ENCODE measurements at places on chromosomes 16 and 17. TPM values are rescaled to one million over a fixed set of nuclear protein-coding genes. Genes with fewer than 3 reads are reported as not detected.

DNA sequence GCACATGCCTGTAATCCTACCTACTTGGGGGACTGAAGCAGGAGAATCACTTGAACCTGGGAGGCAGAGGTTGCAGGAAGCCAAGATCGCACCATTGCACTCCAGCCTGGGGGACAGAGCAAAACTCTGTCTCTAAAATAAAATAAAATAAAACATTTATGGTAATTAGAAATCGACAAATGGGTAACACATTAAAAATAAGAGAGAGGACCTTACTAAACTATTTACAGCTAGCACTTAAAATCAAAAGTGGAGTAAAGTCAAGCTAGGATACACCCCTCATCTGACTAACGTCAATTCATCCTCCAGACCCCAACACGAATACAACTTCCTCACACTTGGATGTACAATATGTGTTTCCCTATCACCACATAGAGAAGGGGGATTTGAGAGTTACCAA lies 27.8 kb upstream of the RHOT1 start:
- peaks cover 3% of the 10 kb centered on the region for H3K4me1 ChIP-seq
- H3K27ac ChIP-seq: no peak overlapping the region
- DNase-seq: no peak
- no peaks in the 10 kb centered on the region for H3K36me3 ChIP-seq
- peaks cover 5% of the 10 kb centered on the region for H3K27me3 ChIP-seq
- H3K4me3 ChIP-seq: no peak overlapping the region

GRCh38 chr16:48895142-48895541 lies 285.2 kb upstream of the N4BP1 start:
- H3K27me3 ChIP-seq: no peaks in the 10 kb centered on the region
- no peak overlapping the region for H3K4me3 ChIP-seq
- H3K4me1 ChIP-seq: no peaks in the 10 kb centered on the region
- H3K27ac ChIP-seq: no peak overlapping the region
- DNase-seq: no peak

DNA sequence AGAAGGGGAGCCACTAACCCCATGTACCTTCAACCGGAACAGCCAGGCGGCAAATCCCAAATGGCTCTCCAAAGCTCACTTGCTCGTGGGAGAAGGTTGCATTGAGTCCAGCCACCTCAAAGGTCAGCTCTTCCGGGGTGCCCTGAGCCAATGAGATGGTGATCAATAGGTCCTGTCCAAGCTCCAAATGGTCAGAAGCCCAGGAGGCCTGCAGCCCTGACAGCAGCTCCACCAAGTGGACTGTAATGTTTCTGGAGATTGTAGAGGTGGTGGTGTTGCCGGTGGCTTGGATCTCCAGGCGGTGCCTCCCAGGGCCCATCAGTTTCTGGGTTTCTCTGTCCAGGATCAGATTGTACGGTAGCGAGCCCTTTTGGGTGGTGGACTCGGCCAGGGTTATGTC lies 39.9 kb upstream of the BCO1 start:
- H3K27ac ChIP-seq: no peak overlapping the region
- DNase-seq: no peak
- H3K27me3 ChIP-seq: peaks cover 7% of the 10 kb centered on the region
- H3K36me3 ChIP-seq: no peaks in the 10 kb centered on the region
- no peak overlapping the region for H3K4me3 ChIP-seq

The TPPP3 gene
- not detected for total RNA-seq

DNA sequence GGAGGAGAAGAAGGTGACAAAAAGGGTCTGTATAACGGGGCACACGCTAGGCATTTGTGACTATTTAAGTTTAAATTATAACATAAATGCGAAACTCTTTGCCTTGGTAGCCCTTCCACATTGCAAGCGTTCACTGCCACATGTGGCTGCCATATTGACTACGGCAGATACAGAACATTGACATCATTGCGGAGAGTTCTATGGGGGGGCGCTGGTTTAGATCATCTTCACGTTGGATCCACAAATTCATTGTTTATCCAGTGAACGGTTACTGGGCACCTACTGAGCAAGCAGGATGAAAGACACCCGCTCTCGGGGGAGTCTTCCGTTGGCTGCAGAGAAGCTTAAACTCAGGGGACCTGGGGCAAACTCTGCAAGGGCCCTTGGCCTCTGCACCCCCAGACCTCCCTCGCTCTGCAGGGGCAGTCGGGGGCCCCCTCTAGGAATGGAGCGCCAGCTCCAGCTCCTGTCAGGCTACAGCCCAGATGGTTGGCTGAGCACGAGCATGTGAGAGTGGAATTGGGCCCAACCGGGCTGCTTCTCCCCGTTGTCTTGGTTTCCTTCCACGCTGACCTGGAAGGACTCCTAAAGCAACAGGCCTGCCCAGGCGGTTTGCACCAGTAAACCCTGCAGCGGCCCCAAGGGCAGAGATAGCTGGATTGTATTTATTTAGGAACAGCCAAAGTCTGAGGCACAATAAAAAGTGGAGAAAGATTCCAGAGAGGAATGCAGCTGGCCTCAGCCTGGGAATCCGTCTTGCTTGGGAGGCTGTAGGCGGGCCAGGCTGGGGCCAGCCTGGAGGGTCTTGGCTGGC lies 172.2 kb downstream of the SEC14L1 start:
- no peaks in the 10 kb centered on the region for H3K4me1 ChIP-seq
- no peaks in the 10 kb centered on the region for H3K27me3 ChIP-seq
- DNase-seq: no peak
- no peak overlapping the region for H3K4me3 ChIP-seq

GRCh38 chr17:55402374-55402773 lies 19.3 kb downstream of the MMD start:
- H3K27ac ChIP-seq: no peak overlapping the region
- peaks cover 26% of the 10 kb centered on the region for H3K36me3 ChIP-seq
- H3K4me1 ChIP-seq: no peaks in the 10 kb centered on the region
- no peaks in the 10 kb centered on the region for H3K27me3 ChIP-seq

The SOX9 gene
- total RNA-seq: not detected

- H3K36me3 ChIP-seq: peaks cover 2% of the 10 kb centered on the region
- peak within 1 kb of the TSS; percentile 91 for H3K4me3 ChIP-seq
- no peaks in the 10 kb centered on the region for H3K27me3 ChIP-seq
Observed at GRCh38 chr17:17476865-17477467, at the start of gene MED9. MED9 (plus strand) TSS chr17:17477000; CDS start chr17:17477042, 42 bp downstream.

DNA sequence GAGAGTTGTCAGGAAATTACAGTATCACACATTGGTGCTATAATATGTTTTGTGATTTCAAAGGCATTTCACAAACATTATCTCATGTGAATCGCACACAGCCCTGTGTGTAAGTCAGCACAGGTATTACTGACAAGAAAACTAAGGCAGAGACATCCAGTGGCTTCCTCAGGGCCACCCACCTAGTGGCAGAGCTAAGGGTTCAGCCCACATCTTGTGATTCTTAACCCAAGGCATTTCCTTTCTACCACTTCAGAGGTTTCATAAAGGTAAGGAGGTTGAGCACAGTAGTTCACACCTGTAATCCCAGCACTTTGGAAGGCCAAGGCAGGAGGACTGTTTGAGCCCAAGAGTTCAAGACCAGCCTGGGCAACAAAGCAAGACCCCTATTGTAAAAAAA lies 58.2 kb downstream of the STX8 start:
- H3K36me3 ChIP-seq: peaks cover 2% of the 10 kb centered on the region
- peaks cover 15% of the 10 kb centered on the region for H3K4me1 ChIP-seq
- no peak overlapping the region for H3K27ac ChIP-seq
- no peaks in the 10 kb centered on the region for H3K27me3 ChIP-seq

GRCh38 chr17:60224064-60224463 lies 74.3 kb downstream of the CA4 start:
- DNase-seq: no peak
- H3K27ac ChIP-seq: no peak overlapping the region
- H3K27me3 ChIP-seq: no peaks in the 10 kb centered on the region
